ENCODE measurements at places on chromosomes 2 and 18. TPM values are rescaled to one million over a fixed set of nuclear protein-coding genes. Genes with fewer than 3 reads are reported as not detected.

NEDD4L gene
- total RNA-seq = 40.1 TPM

GRCh38 chr18:78787751-78788150 is 191.9 kb upstream of the SALL3 start:
- DNase-seq = no peak

NFU1 gene
- 25.4 TPM for total RNA-seq

- no peak for DNase-seq
Observed at GRCh38 chr18:950882-951495, 46.3 kb downstream of the ADCYAP1 start.

- DNase-seq = no peak
Observed at GRCh38 chr2:225025917-225026571, 16.2 kb downstream of the DOCK10 start.

Measured in skin of body (tissue), 3 donors.